ENCODE measurements at places on chromosomes 7 and 10.

DNA sequence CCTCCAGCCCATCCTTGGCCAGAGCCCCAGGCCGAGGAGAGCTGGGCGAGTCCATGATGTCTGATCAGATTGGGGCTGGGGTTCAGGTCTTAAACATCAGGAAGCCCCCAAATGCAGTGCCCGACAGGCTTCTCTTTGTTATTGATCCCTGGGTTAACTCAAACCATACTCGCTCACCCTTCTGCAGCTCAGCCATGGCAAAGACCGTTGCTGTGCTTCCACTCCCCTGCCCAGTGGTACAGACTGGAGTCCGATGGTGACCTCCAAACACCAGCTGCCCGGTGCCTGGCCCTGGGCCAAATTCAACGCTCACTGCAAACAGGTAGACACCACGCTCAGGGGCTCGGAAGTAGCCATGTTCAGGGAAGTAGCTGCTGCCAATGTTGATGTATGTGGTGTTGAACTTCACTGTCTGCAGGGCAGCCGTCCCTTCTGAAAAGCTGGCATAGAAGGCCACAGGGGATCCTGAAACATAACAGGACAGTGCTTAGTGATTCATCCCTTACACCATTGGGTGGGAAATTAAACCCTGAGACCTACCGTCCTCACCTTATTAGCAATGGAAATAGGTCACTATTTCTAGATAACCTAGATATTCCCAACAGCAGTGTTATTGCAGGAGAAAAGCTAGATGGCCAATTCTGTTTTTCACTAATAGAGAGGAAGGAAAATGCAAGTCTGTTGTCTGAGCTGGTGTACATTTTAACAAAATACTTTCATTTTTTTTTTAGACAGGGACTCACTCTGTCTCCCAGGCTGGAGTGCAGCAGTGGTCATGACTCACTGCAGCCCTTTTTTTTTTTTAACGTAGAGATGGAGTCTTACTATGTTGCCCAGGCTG lies 20.5 kb downstream of the MMRN2 start:
- no peak for DNase-seq

GRCh38 chr7:157734676-157735640 lies 398.2 kb downstream of the DNAJB6 start:
- DNase-seq, result no peak

- DNase-seq, result no peak
Measured at GRCh38 chr10:132443983-132444876, 47.2 kb downstream of the PWWP2B start.

DNA sequence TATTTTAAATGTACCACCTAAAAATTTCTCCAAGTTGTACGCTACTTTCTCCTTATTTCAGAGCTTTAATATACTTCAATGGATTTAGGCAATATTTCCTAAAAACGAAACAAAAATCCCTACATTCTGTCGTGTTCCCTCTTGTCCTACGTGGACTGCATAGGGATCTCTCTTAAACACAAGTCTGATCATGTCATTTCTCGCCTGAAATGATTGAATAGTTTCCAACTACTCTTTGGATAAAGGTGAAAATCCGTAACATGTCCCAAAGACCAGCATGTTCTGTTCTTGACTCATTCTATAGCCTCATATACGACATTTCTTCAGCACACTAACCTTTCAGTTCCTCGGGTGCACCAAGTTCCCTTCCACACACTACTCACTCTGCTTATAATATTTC lies 17.7 kb upstream of the TPK1 start:
- no peak for DNase-seq

- no peak for DNase-seq
Measured at GRCh38 chr10:77244746-77245145, 392.9 kb downstream of the KCNMA1 start.

GRCh38 chr7:101058355-101058754 lies 26.9 kb upstream of the TRIM56 start:
- DNase-seq, result no peak

DNA sequence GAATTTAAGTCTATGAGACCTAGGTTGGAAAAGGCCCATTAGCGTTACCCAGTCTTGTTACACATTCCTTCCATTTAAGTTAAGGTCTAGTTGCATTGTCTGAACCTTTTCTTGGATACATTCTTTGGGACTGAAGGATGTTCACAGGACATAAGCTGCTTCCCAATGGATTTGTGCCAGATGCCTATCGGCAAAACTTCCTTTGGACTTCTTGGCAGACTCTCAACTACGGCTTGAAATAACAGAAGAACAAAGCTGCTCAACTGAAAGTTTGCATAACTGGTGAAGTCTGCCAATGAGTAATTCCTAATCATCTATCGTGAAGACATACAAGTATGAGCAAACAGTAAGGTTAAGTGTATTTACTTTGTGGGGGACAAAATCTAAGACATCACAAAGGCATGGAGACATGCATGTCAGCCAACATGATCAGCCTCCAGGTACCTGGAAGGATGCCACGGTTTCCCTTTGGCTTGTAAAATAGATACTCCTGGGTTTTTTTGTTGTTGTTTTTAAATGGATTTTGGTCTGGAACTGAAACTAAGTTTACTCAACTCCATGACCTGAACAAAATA lies 35.4 kb downstream of the MALSU1 start:
- no peak for DNase-seq

DNA sequence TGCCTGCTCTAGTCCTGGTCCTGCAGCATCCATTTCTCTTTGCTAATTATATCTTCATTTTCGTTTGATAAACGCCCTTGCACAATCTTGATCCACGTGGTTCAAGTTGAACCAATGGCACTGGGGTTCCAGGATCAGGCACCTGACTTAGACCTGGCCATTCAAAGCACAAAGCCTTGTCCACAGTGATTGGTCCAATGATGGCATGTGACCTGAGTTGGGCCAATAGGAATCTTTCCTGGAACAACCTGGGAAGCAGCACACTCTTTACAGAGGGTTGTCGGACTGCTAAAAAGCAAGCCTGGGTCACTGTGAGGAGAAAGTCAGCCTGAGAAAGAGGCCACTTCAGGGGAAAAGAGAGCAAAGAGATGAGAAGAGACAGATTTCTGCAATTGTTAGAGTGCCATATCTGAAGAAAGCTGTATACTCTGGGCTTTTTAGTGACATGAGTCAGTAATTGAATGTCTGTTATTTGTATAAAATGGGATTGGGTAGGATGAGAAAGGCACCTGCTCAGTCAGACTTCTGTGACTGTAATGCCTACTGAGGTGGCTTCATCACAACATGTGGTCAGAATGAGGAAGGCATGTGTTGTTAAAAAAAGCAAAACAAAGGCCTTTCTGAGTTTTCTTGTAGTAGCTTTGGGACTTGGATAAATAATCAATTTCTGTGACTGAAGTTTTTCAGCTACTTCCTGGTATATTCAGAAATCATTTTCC lies 4.4 kb upstream of the STEAP4 start:
- no peak for DNase-seq

All from NCI-H524 (cell line).